ENCODE measurements at places on chromosomes 4 and X.

DNA sequence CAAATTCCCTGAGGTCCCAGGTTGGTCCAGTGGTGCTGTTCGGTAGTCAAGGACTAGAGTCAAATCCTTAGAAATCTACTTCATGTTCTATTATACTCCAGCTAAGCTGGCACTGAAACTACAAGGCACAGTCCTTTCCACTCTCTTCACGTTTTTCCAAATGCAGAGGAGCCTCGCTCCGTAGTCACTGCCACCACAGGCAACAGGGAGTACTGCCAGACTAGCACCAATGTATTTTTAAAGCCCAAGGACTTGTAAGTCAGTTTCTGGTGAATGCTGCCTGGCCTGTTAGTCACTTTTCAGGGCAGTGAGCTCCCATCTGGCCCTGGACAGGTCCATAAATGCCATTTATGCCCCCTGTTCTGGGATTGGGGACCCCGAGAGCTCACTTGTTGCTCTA lies 323.5 kb downstream of the FAM47A start:
- no peak for DNase-seq

- no peak for DNase-seq
These were observed 24.1 kb downstream of the SOX3 start for GRCh38 chrX:140480765-140481164.

- DNase-seq, result no peak
These were observed 45.2 kb downstream of the C4orf50 start for GRCh38 chr4:5973033-5973432.

DNA sequence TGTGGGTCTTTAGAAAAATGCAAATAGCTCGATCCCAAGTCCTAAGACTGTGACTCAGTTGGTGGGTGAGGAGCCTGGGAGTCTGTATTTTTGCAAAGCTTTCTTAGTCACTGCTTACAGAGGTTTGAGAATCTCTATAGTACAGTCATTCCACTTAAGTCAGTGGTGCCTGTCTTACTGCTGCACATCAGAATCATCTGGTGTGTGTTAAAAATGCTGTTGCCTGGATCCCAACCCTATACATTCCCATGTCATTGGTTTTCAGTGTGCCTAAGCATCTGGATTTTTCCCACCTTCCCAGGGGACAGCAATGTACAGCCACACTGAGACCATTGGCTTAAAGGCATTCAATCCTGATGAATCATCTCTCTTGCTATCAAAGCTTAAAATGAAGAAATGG lies 21.0 kb upstream of the GEMIN8 start:
- no peak for DNase-seq

DNA sequence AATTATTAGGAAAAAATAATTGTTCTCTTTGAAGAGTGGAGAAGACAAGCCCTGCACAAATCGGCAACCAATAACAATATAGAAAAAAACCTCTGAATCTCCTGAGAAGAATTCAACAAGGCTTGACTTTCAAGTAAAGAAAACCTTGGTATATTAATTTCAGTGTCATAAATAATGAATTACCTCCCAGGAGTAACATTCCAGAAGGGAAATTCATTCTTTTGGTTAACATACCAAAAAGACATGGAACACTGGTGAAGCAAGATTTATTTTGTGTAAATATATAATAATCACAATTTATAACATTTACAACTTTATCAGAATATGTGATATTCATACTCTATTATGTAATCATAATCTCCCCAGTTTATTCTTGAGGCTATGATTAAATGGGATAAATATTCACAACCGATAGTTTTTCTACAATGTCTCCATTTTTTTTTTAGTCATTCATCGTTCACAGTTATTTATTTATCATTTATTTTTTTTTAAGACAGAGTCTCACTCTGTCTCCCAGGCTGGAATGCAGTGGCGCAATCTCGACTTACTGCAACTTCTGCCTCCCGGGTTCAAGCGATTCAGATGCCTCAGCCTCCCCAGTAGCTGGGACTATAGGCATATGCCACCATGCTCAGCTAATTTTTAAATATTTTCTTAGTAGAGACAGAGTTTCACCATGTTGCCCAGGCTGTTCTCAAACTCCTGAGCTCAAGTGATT lies 53.0 kb upstream of the RPS6KA6 start:
- no peak for DNase-seq

DNA sequence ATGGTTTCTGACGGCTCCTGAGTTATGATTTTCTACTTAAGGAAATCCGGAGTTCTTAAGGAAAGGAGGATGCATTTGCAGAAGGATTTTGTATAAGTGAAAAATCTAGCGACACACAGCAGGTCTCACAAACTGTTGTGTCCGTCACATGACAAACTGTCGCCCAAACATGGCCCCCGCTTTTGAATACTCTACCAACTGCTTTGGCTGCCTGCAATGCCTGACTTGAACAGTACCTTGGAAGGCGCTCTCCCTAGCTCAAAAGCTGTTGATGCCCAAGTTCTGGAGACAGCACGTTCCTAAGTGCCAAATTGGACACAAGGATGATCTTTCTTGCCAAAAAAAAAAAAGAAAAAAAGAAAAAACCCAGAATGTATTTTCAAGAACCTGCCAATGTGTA lies 103.2 kb downstream of the ENPP6 start:
- no peak for DNase-seq
